ENCODE measurements at places on chromosomes 1 and 21. TPM values are rescaled to one million over a fixed set of nuclear protein-coding genes. Genes with fewer than 3 reads are reported as not detected.
A peak's percentile ranks its signal among the peaks of the same experiment; 100 is the strongest.

DNA sequence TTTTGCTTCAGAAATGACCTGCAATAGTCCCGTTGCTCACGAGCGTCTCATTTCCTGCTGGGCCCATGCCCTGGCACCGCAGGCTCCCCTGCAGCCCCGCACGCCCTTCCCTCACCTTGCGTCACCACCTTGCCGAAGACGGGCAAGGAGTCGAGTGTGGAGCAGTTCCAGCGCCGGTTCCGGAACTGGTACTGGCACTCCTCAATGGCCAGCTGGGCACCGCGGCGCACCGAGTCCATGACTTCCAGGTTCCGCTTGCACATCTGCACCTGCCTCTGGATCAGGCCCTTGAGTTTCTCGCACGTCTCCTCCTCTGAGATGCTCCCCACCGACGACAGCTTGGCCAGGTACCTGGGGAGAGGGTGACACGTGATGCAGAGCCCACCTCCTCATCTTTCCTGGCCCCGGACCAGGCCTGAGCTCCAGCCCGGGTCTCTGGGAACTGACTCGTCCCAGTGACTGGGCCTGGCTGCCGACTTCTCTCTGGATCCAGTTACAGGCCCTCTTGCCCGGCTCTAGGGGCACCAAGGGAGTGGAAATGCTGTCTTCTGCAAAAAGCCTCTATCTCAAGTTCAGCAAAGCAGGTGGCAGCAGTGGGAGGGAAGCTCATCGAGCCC lies 13.3 kb downstream of the WNT4 start:
- DNase-seq, result no peak

DNA sequence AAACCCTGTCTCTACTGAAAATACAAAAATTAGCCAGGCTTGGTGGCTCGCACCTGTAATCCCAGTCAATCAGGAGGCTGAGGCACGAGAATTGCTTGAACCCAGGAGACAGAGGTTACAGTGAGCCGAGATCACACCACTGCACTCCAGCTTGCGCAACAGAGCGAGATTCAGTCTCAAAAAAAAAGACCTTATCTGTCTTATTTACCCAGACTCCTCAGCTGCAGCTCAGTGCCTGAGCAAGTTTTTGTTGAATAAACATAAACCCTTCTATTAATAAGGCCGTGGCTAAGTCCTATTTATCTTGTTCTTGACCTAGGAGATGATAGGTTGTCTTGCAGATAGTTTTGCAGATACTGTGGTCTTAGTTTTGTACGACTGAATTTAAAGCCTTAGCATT lies 136.4 kb upstream of the TMEM51 start:
- no peak for DNase-seq

- peak; percentile 84 for DNase-seq
These were observed 1.2 kb downstream of the DHRS3 start for GRCh38 chr1:12616709-12617373.

Gene IFI44
- 32.4 TPM for total RNA-seq
